Hair follicle dermal papilla cell (primary cell): ENCODE measurements at places on chromosomes 12 and 14. TPM values are rescaled to one million over a fixed set of nuclear protein-coding genes. Genes with fewer than 3 reads are reported as not detected.

AJUBA gene
- 93.6 and 109 TPM in 2 replicates for total RNA-seq

PARP2 gene
- 4.6 and 7.6 TPM in 2 replicates for total RNA-seq

GPR84 gene
- 0.12 and 0.16 TPM in 2 replicates for total RNA-seq

HAL gene
- total RNA-seq, result 0.12 and 0.16 TPM in 2 replicates

TMEM30B gene
- 0.49 TPM in 2 replicates for total RNA-seq

LMNTD1 gene
- total RNA-seq, result 0.16 and 0.85 TPM in 2 replicates
